ENCODE measurements at places on chromosomes 4 and X.

DNA sequence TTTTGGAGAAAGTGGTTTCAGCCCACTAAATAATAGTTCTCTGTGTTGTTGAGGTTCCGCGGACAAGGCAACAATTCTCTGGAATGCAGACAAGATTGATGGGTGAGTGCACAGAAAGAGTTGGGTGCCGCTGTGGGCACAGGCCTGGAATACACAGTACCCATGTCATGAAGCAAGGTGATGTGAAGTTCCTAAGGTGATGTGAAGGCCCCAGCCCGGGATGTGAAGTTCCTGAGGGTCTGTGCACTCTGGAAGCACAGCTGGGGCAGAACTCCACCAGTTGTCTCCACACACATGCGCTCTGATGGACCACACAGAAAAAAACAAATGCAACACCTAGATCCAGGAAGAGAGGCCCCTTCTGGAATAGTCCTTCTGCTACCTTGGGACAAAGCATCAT, 86.6 kb upstream of the BMPR1B start:
- DNase-seq: no peak

GRCh38 chr4:88962396-88962795, 94.6 kb downstream of the FAM13A start:
- no peak for DNase-seq

- no peak for DNase-seq
Observed at GRCh38 chr4:94595880-94596483, 144.2 kb downstream of the PDLIM5 start.

- no peak for DNase-seq
Observed at GRCh38 chrX:140766024-140766611, 56.6 kb downstream of the LINC00632 start.

DNA sequence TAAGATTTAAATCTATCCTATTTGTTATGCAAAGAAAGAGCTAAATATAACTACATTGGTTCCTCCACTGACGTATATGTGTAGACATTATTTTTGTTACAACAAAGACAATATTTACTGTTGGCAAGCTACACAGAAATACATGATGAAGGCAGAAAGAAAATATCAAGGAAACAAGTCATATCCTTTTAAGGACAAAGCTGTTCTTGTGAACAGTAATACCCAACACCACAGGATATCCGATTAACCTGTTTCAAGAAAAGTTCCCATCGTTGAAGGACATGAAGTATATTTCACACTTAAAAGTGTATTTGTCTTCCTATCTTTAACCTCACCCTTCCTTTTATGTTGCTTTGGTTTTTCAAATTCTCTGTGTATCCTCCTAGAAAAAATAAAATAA, 235.8 kb upstream of the AADAT start:
- no peak for DNase-seq

Measured in stimulated activated CD4-positive, alpha-beta T cell treated with anti-CD3 and anti-CD28 coated beads, Interleukin-2, amount 100 ng/mL, for 4 hours (primary cell).